ENCODE measurements at places on chromosomes 1 and 21.

GRCh38 chr1:30618335-30618747, 105.0 kb downstream of the MATN1 start:
- no peak for DNase-seq

GRCh38 chr1:240608707-240609106, 3.2 kb downstream of the GREM2 start:
- no peak for DNase-seq

DNA sequence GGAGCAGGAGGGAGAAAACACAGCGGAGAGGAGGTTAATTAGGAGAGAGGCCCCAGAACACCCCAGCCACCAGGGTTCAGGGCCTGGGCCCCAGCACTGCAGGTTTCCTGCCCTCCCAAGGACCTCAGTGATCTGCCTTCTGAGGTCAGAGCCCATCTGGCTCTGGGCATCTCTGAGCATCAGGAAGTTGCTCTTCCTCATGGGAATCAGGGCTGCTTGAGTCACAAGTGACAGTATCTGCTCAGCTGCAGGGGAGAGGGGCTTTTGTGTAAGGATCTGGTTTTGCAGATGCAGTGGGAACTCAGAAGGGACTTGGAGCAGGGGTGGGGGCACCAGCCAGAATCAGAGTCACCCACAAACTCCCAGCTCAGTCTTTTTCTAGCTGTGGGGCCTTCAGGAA, 472.1 kb downstream of the PTPRU start:
- DNase-seq = no peak

- DNase-seq = no peak
Measured at GRCh38 chr1:65006806-65007205, 40.5 kb upstream of the JAK1 start.

DNA sequence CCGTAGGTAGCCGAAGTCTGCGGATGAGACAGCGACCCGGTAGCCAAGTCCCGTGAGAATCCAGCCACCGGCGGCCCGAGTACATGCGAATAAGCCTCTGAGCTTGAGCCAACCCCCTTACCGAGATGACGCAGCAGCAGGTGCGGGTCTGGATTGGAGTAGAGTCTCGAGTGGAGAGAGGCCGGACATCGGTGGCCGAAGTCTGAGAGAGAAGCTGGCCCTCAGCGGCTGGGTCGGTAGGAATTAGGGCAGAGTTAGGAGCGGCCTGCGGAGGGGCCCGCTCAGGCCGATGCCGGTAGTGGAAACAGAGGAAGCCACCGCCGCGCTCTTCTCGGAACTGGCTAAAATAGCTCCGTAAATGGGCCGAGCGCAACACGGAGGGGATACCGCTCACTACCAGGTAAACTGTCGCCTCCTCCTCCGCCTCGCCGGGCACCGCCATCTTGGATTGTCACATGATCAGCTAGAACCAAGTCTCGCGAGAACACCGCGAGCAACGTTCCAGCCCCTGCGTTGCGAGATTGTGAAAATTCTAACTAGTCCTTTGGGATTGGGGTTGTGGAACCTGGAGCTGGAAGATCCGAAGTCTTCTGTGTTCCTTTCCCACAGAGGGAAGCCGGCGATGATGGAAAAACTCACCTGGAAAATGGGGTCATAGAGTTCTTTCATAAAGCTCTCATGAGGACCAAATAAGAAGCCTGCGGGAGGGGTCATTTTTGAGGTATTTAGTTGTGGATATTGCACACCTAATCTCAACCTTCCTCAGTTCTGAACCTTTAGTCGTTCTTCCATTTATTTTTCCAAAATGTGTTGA, at the start of gene GPATCH3:
Gene GPATCH3 (minus strand): TSS at position 467 of the 814 bp plus-strand sequence. CDS start 25 bp downstream, at position 442.
- DNase-seq = peak; percentile 92

GRCh38 chr1:31703431-31704270, at the start of gene COL16A1:
Gene COL16A1 (minus strand): TSS chr1:31704017. CDS start chr1:31702193, 1,824 bp downstream.
- DNase-seq = peak; percentile 83

GRCh38 chr1:215543191-215543606, 23.9 kb upstream of the KCTD3 start:
- peak; percentile 83 for DNase-seq
